Effector memory CD8-positive, alpha-beta T cell (primary cell): ENCODE measurements at places on chromosomes 3 and 15.

DNA sequence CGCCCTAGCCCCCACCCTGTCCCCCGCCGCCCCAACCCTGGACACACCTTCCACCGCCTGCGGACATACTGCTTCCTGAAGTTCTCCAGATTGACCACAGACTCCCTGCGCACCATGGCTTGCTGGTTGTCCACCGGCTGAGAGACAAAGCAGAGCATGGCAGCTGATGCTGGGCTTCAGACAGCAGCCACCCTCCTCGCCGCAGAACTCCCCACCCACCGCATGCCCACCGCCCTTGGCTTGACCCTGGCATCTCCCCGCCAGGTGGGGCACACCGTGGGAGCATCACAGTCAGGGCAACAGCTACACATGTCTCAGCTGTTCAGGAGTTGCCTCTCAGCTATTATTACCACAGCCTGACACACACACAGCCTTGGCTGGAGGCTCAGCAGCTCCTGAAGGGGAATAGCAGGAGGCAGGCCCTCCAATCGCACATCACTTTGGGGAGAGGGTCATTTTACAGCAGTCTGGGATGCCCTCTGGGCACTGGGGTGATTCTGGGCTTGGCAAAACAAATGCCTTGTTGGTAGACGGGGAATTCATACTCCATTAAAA, 78.4 kb upstream of the HERC1 start:
- no peak for DNase-seq

GRCh38 chr3:71694358-71694999, 30.7 kb downstream of the EIF4E3 start:
- no peak for DNase-seq

DNA sequence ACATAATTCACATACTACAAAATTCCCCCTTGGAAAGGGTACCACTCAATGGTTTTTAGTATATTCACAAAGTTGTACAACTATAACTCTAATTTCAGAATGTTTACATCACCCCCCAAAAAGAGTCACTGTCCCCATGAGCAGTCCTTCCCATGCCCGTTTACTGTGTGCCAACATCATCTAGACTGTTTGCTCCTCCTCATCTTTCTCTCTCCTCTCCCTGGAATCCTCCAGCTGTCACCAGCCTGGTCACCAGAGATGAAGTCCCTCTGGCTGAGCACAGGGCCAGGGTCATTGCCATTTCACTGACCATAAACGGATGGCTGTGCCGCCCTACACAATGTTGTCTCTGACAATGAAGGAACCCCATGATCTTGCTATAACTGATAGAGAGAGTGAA, 45.2 kb downstream of the C2CD4B start:
- no peak for DNase-seq

GRCh38 chr3:151593928-151594327, 133.1 kb upstream of the IGSF10 start:
- no peak for DNase-seq

DNA sequence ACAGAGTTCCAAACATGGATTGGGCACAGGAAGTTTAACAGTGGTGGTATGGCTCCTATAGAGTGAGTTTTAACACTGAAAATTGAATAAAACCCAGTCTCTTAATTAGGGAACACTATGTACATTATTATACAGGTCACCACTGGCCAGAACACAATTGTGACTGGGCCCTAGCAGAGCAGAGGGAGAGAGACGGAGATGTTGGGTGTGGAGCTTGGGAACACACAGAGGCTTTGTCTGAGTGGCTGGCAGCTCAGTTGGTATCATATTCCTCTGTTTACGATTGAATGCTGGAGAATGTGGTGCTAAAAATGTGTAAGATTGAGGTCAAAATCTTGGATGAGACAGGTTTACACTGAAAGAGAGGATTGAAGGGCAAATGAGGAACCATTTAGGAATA, 6.8 kb upstream of the MOBP start:
- no peak for DNase-seq

GRCh38 chr15:101049282-101049681, 130.1 kb downstream of the LRRK1 start:
- no peak for DNase-seq

- no peak for DNase-seq
These were observed 29.6 kb downstream of the PLSCR4 start for GRCh38 chr3:146221276-146221675.
